ENCODE measurements at places on chromosomes 12 and 14.

DNA sequence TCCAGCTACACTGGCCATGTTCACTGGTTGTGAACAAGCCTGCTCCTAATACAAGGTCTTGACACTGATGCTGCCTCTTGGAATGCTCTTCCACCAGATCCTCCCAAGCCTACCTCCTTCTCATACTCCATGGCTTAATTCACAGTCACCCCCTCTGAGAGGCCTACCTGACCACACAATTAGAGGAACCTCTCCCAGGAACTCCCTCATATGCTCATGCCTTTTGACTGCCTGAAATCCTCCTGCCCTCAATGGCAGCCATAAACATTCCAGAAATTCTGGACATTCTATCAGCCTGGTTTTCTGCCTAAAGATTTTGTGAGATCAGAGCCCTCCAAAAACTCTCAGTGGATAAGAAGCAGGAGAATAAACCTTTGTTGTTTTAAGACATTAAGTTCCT is 340.2 kb downstream of the C12orf75 start:
- DNase-seq: no peak

DNA sequence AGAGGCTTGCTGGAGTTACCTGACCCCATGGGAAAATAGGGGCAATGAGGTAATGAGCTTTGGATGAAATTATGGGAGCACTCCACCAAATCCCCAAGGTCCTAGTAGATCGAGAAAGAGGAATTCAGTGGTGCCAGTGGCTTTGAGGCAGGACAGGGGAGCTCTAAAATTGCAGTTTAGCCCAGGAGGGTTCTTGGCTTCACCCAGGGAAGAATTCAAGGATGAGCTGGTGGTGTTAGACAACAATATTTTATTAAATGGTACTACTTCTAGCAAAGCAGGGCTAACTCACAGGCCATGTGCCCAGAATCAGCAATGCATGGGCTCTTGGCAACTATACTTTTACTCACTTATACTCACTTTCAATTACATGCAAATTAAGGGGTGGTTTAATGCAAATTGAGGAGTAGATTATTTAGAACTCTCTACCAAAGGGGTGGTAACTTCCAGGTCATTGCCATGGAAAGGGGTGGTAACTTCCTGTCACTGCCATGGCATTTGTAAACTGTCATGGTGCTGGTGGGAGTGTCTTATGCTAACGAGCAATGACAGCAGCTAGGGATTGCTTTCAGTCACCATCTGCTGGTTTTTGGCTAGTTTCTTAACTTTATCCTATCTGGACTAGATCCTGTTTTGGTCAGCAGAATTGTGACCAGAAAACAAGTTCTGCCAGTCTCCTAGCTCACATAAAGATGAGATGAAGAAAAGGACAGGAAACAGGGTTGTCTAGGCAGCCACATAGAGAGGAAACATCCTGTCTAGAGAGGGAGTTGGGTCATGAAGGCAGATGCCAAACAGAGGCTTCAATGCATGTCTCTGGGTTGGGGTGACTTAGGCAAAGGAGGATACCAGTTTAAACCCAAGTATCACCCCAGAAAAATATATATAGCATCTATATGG is 64.7 kb downstream of the ZNF641 start:
- no peak for DNase-seq

DNA sequence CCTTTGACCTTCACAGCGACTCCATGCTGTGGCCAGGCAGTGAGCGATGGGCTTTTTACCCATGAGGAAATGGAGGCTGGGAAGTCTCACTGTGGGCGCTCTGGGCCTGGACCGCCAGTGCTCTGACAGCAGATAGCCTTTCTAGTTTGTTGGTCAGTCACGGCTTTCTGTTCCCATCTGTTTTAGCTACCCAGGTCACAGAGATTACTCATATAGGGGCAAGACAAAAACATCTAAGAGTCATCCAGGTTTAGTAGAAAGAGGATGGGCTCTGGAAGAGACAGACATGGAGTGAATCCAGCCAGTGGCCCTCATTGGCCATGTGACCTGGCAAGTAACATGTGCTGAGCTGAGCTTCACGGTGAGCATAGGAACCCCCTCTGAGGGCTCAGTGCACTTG is 68.6 kb downstream of the MARK3 start:
- no peak for DNase-seq

DNA sequence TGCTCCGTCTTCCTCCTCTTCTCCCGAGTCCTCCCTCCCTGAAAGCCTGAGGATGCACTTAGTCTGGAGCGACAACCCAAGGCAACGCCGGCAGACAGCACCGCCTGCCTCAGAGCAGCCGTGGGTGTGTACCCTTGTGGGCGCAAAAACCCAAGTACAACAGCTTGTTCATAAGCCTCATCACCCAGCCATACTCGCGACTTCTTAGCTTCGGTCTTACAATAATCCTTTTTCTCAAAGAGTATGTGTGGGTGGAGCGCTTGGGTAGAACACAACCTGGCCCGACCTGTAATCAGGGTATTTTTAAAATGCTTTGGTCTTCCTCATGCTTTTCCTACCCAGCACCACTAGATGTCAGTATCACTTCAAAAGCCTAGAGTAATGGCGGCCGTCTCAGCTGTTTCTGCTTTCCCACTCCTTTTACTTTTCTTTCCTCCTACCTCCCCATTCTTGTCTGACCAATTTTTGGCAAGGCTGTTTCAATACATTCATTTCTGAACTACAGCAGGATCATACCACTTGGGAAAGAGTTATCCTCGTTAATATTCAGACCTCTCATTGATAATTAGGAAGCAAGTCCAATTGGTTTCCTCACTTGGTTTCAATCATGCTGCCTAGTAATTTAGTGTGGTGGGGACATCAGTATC is 198.9 kb downstream of the EPS8 start:
- DNase-seq: peak; percentile 76

DNA sequence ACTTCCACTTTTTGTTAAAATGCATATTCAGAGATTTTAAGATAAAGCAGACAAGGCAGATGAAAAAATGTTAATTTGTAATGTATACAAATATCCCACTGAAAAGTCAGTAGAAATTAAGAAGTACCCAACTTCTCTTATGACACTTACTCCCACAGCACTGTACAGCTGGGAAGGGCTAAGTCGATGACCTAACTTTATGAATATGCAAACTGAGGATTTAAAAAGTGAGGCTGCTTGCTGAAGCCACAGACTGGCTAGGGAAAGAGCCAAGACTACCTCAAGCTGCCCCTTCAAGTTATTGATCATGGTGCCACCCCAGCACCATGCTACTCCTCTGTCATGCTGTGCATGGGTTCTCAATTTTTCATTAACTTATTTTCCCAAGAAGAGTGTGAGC is 17.0 kb downstream of the PPM1H start:
- DNase-seq: no peak

DNA sequence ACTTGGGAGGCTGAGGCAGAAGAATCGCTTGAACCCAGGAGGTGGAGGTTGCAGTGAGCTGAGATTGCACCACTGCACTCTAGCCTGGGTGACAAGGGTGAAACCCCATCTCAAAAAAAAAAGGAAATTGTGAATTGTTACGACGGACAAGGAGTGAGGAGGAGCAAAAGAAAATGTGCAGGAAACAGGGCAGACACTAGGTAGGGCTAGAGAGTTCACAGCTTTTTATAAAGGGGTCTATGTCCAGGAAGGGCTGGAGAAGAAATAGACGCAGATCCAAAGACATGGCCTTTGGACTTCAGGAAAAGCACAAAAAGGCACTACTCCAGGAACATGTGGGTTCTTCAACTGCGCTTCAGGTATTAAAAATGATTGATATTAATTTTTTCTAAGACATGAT is 34.4 kb downstream of the ATG14 start:
- no peak for DNase-seq

GRCh38 chr14:105151838-105152793 is 16.5 kb downstream of the JAG2 start:
- no peak for DNase-seq

DNA sequence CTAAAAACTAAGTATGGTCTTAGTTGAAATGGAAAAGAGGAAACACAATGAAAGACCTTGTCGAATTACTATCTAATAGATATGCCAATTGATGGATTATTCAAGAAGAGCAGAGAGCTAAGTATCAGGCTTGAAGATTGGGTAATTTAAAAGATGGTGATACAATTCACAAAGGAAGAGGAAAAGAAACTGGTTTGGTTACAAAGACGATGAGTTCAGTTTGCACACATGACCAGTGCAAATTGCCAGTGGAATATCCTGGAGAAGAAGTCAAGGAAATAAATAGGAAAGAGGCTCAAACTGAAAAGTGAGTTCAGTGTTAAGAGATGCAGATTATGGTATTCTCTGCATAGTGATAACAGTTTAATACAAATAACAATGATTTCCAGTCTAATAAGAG is 2.5 kb upstream of the RAP1B start:
- no peak for DNase-seq

GRCh38 chr14:94021416-94022157 is 4.6 kb upstream of the OTUB2 start:
- DNase-seq: no peak

GRCh38 chr12:62618319-62618718 is 151.7 kb downstream of the MON2 start:
- peak; percentile 39 for DNase-seq

DNA sequence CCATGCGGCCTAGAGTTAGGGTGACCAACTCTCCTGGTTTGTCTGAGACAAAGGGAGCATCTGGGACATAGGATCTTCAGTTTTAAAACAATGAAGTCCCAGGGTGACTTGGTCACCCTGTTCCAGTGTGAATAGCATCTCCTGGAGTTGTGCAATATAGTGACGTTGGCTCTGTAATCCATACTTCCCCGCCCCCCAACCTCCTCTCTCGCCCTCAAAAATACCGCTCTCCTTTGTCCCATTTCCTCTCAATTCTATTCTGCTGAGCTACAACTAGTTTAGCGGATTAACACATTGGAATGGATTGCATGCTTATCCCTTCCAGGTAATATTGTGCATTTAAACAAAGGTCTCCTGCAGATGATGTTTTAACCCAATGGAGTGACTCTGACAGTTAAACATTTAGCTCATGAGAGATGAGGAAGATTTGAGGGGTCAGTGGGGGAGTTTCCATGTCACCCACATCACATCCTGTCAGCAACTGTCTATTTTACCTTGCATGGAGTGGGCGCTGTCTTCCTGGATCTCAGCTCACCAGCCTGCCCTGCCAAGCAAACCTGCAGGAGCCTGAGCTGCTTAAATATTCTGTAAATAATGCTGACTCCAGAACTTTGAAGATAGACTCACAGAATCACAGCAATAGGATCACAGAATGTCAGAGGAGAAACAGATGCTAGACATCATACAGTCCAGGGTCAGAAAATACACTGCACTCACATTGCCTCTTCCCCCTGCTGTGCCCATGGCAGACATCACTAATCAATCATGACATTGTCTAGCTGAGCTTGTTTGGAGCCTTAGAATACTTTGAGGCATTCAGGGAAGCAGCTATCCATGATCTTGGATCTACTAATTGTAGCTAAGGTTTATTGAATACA is 43.0 kb downstream of the MAP1LC3B2 start:
- DNase-seq: no peak

GRCh38 chr14:104382361-104383087 is 197.0 kb upstream of the C14orf180 start:
- DNase-seq: no peak

GRCh38 chr12:93245543-93245942 is 132.2 kb upstream of the NUDT4 start:
- DNase-seq: no peak

DNA sequence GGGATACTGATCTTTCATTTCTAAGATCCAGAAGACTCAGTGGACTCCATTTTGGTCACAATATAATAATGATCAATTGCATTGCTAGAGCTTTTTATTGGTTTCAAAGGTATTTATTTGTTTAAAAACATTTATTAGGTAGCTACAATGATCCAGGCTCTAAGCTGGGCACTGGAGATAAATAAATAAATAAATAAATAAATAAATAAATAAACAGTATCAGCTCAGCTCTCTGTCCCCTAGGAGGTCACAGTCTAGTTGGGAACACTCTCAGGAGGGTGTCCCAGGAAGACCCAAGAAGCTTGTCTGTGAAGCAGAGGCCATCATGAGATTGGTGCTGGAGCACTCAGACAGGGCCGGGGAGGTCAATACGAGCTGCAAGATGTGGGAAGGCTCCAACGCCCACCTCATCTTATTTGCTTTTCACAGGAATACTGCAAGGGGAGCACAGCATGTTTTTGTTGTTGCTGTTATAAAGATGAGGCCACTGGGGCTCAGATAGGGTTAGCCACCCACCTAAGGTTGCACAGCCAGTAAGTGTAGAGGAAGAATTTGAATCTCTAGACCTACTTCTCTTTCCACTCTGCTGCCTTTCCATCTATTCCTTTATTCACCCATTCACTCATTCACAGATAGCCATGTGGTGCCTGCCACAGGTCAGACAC is 15.5 kb downstream of the ASB2 start:
- DNase-seq: no peak

- DNase-seq: no peak
Measured at GRCh38 chr14:24095271-24096068, 1.4 kb downstream of the PCK2 start.

DNA sequence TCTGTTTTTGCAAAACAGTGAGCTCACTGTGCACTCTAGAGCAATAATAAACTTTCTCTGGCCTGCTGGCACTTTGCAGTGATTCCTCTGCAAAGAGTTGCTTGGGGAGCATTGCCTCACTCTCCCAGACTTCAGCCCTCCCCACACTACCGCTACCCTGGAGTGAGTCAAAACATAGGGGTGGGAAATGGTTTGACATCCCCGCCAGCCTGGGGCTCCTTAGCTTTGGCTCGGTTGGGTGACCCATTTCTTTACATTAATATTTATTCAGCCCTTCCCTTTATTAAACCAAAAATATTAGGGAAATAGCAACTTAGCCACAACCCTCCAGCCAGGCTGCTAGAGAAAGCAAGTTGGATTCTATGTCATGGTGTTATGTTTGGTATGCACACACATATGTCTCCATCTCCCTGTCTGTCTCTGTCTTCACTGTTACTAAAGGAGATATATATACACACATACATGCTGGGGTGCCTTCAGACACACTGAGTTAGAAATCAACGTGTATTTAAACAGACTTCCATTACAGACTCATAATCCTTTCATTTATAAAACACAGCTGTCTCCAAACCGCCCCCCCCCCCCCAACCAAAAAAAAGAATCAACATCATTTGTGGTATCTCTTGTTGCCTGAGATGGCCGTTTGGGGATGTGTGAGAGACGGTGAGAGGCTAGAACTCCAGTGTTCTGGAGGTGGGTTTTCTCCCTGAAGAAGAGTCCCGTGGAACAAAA is 3.4 kb upstream of the IRF2BPL start:
- peak; percentile 49 for DNase-seq

DNA sequence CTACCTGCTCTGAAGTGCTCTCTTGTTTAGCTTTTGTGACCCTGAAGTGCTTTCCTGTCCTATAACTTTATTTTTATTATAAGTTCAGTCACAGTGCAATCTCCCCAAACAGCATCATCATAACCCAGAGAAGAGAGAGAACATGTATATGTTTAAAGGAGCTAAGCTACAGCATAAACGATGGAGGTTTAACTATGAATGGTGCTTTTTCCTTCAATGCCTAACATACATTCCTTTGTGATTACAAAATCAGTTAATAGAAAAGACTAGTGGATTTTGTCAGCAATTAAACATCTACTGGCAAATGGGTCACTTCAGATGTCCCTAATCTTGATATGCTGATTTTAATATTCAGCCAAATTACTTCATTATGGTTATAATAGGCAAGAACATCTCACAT is 46.4 kb downstream of the ZFYVE21 start:
- DNase-seq: no peak
